Fibroblast of mammary gland (primary cell): ENCODE measurements at places on chromosomes 2 and 18.

DNA sequence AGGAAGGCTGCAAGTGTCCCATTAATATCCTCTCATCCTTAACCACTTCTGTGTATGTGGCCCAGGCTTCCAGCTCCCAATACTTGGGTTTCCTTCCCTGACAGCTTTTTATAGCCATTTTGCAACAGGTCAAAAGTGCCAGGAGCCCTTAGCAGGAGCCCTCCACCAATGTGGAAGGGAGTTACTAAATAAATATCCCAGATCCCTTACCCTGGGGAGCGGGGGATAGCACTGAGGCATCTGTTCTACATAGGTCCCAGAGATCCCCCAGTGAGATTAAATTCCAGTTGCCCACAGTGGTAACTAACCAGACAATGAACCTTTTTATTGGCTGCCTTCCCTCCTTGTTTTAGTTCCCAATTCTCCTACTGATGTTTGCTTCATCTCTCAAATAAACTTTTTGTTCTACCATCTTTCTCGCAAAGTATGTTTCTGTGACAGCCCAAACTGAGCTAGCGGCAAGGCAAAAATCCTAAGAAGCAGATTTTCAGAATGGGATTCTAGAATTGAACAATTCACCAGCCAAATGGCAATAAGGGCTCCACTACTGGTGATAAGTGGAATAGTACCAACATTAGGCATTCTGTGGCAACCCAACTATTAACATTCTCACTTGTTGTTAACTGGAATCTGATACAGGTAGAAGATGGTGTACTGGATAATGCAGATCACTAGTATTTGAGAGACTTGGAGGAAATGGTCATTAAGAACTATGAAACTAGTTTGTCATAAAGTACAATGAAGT, 83.9 kb upstream of the MAPRE2 start:
- DNase-seq, result no peak

GRCh38 chr2:99338029-99338585, 918 bp downstream of the EIF5B start:
- peak; percentile 30 for DNase-seq

GRCh38 chr2:27001950-27002349, 30.8 kb upstream of the TMEM214 start:
- no peak for DNase-seq

GRCh38 chr2:160736148-160737028, 242.8 kb upstream of the RBMS1 start:
- DNase-seq, result peak; percentile 49

- no peak for DNase-seq
These were observed 4.9 kb upstream of the STK17B start for GRCh38 chr2:196176142-196176738.

GRCh38 chr2:171895786-171896185, 1.7 kb upstream of the SLC25A12 start:
- no peak for DNase-seq

- DNase-seq, result no peak
These were observed 17.1 kb downstream of the RNF144A start for GRCh38 chr2:6934345-6934744.

DNA sequence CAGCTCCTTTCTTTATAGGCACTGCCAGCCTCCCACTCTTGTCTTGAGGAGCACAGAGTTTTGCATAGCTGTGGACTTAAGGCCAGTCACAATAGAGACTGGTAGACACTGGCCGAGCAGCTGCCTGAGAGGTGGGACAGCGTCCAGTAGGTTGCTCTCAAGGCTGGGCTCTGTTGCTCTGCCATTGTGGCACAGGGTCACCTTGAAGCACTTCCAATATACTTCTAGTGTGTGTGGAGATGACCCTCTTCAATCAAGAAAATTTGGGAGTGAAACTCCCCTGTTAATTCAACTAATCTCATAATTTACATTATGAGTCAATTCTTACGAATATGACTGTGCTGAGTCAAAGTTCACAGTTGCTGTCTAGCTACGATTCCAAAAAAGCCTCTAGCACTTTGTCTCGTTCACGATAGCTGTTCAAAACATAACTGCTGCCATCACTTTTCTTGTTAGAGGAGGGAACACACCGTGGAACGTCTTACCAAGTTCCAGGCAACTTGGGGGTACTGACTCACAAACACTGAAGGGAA, 636.2 kb downstream of the EPHA4 start:
- no peak for DNase-seq

DNA sequence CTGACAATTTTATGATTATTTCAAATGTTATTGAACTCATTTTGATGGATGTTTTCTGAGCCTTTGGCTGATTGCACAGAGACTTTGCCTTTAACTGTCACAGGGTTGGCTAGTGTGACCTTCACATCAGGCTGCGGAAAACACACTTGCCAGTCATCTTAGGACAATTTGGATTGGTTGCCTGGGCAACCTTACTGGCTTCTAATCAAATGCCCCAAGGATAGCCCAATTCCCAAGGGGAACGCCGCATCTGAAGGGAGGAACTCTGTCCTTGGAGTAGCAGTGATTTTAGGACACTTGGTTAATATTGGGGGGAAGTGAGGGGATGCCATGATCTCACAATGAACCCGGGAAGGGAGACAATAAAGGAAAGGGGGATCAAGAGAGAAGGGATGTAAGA, 29.5 kb downstream of the OSBPL6 start:
- no peak for DNase-seq

DNA sequence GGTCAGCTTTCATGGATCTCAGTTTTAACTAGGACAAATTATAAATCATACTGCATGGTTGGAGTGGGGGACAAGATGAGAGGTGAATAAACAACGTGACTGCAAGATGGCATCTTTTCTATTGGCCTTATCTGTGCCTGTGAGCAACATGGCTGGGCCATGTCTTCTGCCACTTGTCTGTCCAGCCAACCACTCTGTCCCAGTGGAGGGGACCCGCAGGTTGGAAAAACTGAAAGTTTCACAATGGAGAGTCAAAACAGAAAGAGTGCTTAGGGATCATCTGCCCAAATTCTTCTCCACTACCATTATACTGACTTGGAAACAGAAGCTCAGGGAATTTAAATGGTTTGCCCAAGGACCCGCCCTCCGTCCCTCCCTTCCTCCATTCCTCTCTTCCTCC, 104.1 kb downstream of the ALK start:
- no peak for DNase-seq

GRCh38 chr2:98605076-98605475, 3.2 kb downstream of the COA5 start:
- DNase-seq, result no peak

DNA sequence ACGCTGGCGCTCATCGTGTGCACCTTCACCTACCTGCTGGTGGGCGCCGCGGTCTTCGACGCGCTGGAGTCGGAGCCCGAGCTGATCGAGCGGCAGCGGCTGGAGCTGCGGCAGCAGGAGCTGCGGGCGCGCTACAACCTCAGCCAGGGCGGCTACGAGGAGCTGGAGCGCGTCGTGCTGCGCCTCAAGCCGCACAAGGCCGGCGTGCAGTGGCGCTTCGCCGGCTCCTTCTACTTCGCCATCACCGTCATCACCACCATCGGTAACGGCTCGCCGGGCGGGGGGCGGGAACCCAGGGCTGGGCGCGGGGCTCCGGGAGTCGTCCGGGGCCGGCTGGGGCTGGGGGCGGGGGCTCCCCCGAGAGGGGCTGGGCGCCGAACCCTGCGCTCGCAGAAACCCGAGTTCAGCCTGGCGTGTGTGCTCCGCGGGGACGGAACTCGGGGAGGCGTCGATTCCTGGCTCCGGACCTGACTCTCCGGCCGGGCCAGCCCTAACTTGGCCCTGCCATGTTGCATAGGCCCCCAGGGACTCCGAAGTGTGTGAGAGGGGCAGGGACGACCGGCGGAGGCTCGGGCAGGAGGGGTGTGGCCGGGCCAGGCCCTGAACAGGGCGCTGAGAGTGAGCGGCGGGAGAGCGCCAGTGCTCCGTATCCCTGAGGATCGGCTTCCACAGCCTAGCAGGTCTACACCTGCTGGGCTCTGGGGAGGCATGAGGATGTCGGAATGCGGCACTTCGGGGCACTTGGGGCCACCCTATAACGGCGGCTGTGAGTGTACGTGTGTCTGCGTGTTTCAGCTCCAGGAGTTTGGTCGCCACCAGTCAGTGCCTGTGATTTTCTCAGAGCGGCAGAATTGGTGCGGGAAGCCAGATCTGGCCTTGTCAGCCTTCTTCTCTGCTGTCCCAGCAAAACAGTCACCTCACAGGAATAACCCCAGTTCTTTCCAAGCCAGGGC, 651 bp downstream of the KCNK3 start:
- peak; percentile 3 for DNase-seq

DNA sequence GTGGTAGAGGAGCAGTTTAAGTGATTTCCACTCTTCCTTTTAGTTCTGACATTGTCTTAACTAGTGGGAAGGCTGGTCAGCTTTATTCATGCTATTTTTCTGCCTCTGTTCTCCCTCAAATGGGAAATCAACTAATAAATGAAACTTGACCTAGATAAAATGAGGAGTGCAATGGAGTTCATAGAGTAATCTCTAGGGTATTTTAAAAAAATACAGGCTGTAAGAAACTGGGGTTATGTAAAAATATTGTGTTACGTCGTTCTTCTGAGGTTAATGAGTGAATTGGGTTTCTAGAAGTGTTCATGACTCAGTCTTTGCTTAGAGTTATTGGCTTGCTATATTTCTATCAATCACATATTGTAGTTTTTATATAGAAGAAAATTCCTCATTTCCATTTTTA, 734.5 kb downstream of the MBD2 start:
- no peak for DNase-seq

DNA sequence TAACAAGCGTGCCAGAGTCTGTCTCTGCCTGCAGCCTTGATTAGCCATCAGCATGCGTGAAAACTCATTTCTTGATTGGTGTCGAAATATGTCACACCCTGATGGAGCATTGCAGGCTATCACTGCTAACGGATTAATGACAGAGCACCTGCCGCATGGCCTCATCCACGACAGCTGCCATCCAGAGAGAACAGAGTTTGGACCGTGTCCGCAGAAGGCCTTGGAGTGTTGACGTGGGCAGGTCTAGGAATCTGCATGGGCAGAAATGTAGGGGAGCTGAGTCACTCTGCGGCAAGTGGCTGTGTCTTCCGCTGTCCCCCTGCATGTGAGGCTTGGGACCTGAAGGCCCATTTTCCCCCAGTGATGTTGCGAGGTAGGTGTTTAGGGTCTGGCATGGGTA, 43.0 kb downstream of the KLHL29 start:
- no peak for DNase-seq

DNA sequence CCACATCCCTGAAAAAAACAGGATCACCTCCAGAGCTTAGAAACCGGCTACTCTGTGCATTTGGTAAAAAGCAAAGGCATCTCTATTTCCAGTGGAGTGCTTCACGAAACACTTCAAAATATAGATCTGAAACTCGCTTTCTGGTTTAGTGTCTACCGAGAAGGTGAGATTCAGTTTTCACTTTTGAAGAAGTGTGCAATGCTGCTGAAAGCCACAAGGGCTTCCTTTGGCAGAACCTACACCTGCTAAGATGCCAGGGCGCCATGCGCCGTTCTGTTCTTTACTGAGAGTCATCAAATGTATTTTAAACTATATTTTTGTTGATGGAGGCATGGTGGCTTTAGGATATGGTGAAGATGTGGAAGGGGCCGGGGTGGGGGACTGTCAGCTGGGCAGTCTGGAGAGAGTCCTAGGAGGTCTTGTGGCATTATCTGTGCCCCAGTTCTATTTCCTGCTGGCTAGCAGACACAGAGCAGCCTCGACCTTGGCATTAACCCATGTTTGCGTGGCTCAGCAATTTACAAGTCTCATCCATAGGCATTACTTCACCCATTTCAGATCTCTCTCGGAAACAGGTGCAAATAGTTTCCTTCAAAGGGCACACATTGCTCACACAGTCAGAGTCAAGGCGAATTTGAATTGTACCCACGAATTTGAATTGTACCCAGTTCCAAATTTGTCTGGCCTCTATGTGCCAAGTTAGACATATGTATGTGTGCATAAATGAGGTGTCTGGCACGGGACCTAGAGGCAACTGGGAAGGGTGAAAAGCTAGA, 46.7 kb upstream of the KCNF1 start:
- no peak for DNase-seq

GRCh38 chr18:49742316-49743116, 70.8 kb downstream of the ACAA2 start:
- no peak for DNase-seq

DNA sequence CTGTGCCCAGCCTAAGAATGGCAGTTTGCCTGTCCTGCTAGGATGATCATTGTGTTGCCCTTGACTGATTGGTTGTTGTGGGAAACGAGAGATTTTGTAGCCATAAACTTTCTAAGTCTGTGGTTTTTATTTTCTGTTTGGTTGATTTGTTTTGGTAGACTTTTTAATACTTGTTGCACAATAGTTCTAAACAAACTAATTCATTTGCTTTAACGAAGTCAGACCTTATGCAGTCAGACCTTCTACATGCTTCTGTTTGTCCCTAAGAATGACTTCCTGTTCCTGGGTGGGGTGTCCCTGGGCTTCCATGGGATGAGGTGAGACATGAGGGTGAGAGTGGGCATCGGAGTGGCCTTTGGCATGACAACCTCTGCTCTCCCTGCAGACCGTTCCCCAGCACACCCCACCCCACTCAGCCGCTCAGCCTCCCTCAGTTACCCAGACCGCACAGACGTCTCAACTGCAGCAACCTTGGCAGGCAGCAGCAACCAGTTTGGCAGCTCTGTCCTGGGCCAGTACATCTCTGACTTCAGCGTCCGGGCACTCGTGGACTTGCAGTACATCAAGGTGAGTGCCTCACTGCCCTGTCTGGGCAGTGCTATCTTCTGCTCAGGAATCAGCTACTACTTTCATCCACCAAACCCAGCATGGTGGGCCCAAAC, 7.8 kb upstream of the CNNM3 start:
- DNase-seq, result no peak

- no peak for DNase-seq
These were observed 1420.0 kb upstream of the CDH2 start for GRCh38 chr18:29596959-29597358.

DNA sequence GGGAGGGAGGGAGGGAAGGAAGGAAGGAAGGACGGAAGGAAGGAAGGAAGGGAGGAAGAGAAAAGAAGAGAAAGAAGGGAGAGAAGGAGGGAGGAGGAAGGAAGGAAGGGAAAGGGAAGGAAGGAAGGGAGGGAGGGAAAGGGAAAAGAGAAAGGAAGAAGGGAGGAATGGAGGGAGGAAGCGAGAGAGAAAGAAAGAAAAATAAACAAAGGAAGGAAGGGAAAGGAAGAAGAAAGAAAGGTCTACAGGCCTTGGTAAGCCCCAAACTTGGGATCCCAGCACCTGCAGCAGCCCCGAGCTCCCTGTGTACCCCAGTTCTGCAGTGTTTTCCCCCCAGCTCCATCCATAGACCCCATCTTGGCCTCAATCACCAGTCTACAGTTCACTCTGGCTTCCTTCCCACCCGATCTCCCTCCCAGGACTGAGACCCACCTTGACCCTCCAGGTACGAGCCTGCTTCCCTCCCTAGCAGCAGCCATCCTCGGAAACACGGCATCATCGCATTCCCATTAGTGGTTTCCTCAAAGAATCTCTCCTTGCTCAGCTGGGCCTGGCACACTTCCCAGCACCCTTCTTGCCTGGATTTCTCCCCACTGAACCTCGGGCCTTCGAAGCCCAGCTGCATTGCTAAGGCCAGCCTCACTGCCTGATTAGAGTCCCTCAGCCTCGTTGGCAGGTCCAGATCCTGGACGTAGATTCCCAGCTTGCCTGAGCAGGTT, 46.1 kb upstream of the SH3BP4 start:
- no peak for DNase-seq

GRCh38 chr2:163580757-163581156, 155.1 kb downstream of the FIGN start:
- no peak for DNase-seq
